Fibroblast of the aortic adventitia (primary cell): ENCODE measurements at places on chromosomes 1 and 21.
A peak's percentile ranks its signal among the peaks of the same experiment; 100 is the strongest.

DNA sequence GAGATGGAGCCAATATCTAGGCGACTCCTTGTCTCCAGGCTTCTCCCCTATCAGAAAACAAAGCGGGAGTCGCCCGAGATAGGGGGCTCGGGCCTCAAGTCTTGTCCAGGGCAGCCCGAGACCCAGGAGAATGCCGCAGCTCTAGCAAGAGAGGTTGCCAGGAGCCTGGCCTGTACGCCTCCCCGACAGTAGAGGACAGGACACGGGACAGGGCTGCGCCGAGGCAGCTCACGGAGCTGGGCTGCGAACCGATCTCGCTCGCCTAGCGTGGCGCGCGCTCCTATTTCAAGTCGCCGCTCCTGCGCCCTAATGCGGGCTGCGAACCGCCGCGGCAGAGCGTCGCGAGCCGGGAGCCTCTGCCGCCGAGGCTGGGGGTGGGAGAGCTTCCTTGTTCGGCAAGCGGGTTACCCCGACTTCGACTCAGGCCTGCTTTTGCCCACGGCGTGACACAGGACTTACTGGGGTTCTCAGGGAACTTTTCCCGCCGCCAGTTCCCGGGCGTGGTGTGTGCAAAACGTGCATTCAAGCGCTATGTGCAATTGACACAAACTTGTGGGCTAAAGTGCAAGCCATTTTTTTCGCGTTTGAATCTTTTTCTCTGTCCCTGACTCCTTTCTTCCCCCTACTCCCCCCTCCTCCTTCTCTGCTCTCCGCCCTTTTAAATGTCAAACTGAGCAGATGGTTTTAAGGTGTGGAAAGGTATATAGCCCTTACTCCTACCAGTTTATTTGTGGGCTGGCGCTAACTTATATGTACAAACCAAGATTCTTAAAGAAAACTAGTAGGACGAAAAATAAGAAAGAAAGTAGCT, 2.4 kb upstream of the PROX1 start:
- DNase-seq, result no peak

DNA sequence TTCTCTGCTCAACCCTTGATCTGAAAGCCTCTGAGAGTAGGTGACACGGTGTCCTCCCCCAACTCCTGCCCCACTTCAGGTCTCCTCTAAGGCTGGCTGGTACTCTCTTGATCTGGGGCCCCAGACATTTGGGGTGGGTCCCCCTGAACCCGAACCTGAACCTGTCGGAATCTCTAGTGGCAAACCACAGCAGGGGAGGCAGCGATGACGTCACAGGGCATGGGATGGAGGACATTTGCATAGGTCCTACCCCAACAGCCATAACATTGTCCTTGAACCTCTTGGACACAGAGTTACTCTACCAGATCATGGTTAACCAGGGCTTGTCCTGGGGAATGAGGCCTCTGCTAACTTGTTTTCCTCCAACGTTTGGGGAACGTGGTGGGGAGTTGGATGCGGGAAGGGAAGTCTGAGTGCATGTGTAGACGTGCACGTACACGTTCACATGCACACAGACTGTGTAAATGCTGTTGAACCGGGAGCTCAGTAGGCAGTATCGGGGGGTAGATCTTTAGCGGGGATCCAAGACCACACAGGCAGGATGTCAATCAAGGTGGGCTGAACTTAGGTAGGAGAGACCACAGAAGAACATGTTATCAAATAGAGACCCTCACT, 32.4 kb downstream of the CITED4 start:
- DNase-seq, result no peak

- DNase-seq, result peak; percentile 46
Observed at GRCh38 chr1:156102633-156103511, 11.6 kb upstream of the LMNA start.

DNA sequence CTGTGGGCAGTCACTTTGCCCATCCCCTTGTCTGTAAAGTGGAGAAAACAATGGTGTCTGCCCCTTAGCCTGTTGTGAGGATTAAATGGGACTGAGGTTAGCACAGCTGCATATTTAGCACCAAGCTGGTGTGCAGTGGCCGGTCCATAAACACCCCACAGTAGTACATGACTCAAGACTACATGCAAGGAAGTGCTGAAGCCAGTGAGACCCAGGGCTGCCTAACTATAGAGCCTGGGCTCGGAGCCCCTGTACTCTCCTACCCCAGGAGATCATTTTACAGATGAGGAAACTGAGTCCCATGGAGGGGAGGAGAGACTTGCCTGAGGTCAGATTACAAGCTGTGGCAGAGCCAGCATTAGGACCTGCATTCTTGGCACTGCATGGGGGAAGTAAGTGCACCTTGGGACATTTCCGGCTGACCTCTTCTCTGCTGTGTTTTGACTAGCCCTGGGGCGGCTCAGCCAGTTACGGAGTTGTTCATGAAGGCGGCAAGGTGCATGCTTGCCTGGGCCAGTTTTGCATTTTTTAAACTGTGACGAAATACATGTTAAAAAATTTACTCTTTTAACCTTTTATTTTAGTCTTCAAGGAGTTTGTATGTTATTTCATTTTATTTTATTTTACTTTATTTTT, 3.2 kb downstream of the SERINC2 start:
- DNase-seq, result no peak

DNA sequence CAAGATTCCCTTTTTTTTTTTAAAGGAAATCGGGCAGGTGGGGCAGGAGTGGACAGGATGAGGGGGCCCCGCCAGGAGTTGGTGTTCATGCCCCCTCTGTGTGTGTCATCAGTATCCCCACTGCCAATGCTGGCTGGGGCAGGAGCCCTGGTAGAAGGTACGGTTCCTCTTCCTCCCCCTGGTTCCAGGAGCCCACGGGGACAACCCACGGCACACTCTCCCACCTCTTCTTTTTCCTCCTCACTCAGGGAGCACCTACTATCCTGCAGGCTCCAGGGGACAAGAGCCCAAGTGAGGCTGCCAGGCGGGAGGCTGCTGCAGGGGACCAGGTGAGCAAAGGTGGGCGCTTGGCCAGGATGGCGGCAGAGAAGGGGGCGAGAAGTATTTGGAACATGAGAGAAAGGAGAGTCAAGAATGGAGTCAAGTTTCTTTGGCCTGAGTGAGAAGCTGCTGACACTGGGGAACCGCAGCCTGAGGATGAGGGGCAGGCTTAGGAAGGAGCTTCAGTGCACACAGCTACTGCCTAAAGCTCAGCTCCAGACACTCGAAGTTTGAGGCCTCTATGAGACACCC, 26.5 kb downstream of the ECE1 start:
- DNase-seq, result no peak

DNA sequence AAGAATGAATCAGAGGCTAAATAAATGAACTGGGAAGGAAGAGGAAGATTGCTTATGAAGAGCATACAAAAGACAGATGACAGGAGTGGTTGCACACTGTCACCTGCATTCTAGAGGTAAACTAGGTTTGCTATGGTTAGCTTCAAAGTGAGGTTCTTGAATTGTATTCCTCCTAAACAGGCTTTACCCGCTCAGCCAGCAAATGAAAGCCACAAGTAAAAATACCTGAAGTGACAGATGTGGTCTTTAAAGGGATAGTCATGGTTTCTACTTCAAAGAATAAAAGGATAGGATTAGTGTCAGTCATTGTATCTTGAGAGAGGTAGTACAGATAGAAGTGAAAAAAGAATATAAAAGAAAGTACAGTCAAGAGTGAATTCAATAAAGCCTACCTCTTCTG, 32.4 kb upstream of the PRDX6 start:
- no peak for DNase-seq
